ENCODE measurements at places on chromosomes 3 and 15.

GRCh38 chr3:190552969-190553759 is 39.3 kb downstream of the IL1RAP start:
- no peak for DNase-seq

- no peak for DNase-seq
These were observed 32.2 kb downstream of the GPR176 start for GRCh38 chr15:39887832-39888231.

GRCh38 chr3:157405457-157405856 is 31.2 kb upstream of the PTX3 start:
- no peak for DNase-seq

DNA sequence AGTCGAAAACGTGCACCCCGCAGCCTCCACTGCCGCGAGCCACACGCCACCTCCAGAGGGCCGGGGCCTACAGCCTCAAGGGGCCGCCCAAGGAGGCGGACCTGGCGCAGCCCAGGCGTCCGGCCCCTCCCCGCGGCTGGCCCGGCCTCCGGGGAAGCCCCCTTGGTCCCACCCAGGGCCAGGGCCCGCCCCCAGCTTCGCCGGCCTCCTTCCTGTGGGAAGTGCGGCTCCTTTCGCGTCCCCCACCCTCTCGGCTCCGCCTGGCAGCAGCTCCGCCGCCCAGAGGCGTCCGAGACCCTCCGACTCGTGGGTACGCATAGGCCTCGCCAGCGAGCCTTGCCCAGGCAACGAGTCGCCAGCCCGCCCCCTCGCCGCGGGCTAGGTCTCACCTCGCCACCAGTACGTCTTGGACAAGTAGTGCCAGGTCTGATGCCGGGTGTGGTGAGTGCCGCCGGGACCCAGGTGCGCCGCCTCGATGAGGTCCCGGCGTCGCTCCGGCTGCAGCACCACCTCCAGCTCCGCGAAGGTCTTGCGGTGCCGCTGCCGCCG is 642 bp downstream of the ZBTB11 start:
- DNase-seq, result peak; percentile 95

DNA sequence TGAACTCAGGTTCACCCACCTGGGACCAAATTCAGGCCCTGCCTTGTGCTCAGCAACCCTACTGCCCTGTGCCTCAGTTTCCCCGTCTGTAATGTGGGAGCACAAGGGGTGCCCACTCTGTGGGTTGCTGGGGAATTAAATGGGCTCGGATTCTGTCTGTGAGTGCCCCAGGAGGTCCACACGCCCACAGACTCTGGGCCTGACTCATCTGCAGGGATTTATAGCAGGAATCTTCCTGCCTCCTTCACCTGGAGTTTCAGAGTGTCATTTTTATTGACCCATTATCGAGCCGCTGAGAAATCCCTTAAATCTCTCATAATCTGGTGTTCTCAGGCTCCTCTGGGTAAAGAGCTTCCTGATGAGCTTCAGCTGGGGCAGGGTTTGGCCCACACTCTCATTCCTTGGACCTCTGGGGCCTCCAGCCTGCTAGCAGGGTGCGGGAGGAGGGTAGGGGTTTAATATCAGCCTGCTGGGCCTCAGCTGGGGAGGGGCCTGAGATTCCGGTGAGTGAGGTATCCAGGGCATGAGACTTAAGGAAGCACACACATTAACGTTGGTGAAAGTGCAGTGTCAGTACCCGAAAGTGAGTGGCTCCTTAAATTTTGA is 16.4 kb downstream of the C3orf18 start:
- no peak for DNase-seq

DNA sequence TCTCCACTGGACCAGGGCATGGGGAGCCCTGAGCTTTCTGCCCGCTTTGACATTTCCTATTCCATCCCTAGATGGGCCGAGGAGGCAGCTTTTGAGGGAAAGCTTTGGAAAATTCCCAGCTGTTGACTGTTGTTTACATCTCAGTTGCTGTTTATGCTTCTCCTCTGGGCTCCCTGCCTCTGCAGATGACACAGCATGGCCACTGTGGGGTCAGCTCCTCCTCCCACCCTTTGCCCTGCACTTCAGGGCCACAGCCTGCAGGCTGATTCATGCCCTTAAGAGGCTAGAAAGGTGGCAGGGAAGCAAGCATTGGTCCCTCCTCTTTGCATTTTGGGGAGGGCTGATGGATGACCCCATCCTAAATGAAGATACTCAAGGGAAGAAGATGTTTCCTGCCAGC is 8.5 kb upstream of the CTXND1 start:
- no peak for DNase-seq

GRCh38 chr3:195438371-195438770 is 4.4 kb downstream of the ACAP2 start:
- no peak for DNase-seq

- no peak for DNase-seq
These were observed 2.7 kb downstream of the CDV3 start for GRCh38 chr3:133576169-133576568.

- no peak for DNase-seq
These were observed 18.2 kb upstream of the BCL2A1 start for GRCh38 chr15:79989183-79989582.

DNA sequence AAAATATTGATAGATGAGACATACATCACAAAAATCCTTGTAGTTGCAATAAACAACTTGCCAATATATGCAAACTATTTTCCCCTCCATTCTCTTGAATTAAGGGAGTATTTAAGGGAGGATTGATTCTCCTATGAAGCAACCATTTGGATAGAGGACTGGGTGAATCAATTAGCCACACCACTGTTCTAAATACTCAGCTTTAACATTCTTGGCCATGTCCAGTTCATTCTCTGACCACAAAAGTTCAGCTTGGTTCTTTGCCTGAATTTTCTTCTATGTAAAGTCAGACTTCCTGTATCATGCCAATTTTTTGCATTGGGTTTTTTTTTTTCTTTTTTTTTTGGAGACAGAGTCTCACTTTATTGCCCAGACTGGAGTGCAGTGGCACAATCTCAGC is 15.8 kb upstream of the SEC11A start:
- DNase-seq, result no peak

- no peak for DNase-seq
These were observed 21.5 kb downstream of the CFAP161 start for GRCh38 chr15:81155375-81156218.

GRCh38 chr3:171732756-171733155 is 77.5 kb downstream of the PLD1 start:
- no peak for DNase-seq

GRCh38 chr3:127161236-127161635 is 31.7 kb upstream of the PRR23E start:
- no peak for DNase-seq

- DNase-seq, result no peak
These were observed 101.0 kb downstream of the ATG7 start for GRCh38 chr3:11373235-11373634.

- no peak for DNase-seq
These were observed 64.4 kb upstream of the TPM1 start for GRCh38 chr15:62977952-62978811.

- DNase-seq, result no peak
These were observed 381.2 kb downstream of the RSL24D1 start for GRCh38 chr15:54815556-54815955.

- no peak for DNase-seq
These were observed 41.8 kb downstream of the PRR23E start for GRCh38 chr3:127234778-127235177.

DNA sequence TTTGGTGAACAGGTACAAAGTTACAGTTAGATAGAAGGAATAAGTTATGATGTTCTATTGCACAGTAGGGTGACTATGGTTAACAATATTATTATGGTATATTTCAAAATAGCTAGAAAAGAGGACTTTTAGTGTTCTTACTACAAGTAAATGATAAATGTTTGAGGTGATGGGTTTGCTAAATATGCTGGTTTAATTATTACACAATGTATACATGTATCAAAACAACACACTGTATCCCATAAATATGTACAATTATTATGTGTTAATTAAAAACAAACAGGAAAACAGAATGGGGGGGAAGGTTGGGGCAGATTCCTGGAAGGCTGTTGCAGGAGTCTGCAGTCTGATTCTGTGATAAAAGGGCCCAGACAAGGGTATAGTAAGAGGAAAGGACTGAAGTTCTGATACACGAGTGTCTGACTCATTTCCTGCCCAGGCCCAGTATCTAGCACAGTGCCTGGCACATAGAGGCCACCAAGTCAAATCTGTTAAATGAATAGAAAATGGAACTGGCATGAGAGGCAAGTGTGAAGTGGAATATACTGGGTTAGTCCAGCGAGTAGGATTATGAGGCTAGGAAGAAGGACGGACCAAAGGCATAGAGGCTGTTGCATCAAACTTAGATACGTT is 7.2 kb upstream of the ENTPD3 start:
- DNase-seq, result no peak

GRCh38 chr3:138653567-138653966 is 45.0 kb downstream of the FAIM start:
- no peak for DNase-seq

- DNase-seq, result no peak
These were observed 87.9 kb downstream of the ITPR1 start for GRCh38 chr3:4581124-4581424.

DNA sequence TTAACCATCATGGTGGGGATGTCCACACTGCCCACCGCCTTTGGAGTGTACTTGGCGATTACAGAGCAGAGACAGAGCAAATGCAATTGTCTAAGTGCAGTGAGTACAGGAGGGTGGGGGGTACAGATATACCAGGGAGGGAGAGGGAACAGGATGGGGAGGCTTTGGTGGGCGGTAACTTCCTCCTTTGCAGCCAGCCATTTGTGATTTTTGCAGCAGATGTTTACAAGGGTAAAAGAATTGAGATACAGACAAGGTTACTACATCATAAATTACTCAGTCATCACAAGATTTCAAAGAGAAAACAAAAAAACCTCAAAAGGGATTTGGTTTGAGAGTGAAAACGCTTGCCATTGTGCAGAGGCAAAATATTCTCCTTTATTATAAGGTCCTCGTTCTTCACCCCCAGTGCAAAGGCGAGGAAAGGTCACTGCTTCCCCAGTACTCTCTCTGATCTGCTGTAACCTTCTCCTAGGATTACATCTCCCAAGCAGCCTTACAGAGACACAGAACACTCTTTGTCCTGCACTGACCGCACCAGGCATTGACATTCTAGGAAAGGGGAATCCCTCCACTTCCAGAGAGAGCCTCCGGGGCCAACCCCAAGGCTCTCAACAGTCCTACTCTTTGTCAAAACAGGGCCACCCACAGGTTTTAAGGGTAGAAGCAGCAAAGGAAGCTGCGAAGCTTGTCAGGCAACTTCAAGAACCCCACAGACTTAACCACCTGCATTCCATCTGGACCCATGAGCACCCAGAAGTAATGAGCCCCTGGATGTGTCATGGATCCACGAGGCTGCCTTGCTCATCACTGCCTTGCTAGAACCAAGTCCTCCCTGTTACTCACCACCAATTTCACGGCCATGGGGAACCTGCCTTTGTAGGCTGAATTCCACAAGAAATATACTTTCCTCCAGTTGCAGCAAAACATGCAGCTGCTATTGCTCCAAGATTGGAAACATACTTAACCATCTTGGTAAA is 117.3 kb downstream of the ADAMTS17 start:
- no peak for DNase-seq

- DNase-seq, result no peak
These were observed 42.0 kb downstream of the RASA2 start for GRCh38 chr3:141528800-141529199.

DNA sequence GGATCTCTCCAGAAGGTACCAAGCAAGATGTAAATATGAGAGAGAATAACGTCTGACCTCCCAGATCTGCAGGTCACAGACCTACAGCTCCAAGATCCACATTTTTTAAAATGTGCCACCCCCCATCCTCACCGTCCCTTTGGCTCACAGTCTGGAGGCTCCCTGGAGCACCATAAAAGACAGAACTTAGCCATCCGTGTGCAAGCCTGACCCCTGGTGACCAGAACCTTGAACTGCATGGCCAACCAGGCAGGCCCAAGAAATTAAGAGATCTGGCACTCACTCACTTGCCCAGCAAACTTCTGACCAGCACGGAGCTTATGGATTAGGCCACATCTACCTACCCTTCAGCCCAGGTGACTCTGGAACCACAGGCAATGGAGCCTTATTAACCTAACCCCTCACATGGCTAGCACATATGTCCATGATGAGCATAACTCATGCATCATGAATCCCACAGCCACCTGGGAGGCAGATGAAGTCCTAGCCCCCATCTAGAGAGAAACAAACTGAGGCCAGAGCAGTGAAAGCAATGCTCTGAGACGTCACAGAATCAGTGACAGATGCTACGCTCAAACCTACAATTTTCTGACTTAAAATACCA is 275.3 kb downstream of the UACA start:
- DNase-seq, result peak; percentile 69

- no peak for DNase-seq
These were observed 82.8 kb downstream of the SEMA5B start for GRCh38 chr3:122944671-122945161.

GRCh38 chr3:94862703-94863102 is 799.8 kb downstream of the NSUN3 start:
- no peak for DNase-seq

- no peak for DNase-seq
These were observed 129.7 kb downstream of the ARNT2 start for GRCh38 chr15:80533790-80534333.

DNA sequence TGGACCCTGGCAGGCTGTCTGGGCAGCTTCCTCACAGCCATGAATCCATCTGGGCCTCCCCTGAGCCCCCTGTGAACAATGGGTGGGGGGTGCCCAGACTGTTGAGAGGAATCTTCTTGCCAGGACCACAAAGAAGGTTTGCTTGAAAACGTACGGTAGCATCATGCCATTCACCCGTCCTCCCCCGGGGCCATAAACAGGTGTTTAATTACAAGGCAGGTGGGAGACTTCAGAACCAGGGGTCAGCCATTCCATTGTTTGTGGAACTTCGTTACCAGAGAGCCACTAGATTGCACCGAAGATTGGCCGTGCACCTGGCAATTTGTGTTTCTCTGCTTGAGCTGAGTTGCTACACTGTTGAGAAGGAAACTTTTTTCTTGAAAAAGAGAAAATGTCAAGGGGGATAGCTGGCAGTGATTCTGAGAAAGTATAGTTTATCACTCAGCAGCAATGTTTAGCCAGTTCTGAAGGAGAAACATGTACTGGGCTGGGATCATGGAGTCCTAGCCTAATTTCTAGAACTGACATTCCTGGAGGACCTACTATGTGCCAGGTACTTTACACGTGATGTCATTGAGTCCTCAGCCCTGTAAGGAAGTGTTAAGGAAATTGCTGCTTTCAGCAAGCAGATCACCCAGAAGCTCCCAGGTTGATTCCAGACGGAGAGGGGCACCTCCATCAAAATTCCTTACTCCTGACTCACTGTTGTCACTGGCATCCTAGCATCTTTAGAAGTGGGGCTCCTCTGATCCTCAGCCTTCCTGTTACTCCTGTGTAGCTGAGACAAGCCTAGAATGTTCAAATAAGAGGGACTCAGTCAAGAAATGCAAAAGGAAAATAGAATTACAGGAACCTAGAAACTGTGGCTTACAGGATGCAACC is 103.8 kb upstream of the UBE2E1 start:
- no peak for DNase-seq

- no peak for DNase-seq
These were observed 4.9 kb downstream of the PLOD2 start for GRCh38 chr3:146156095-146156494.
